ENCODE measurements at places on chromosomes 3 and 15.

DNA sequence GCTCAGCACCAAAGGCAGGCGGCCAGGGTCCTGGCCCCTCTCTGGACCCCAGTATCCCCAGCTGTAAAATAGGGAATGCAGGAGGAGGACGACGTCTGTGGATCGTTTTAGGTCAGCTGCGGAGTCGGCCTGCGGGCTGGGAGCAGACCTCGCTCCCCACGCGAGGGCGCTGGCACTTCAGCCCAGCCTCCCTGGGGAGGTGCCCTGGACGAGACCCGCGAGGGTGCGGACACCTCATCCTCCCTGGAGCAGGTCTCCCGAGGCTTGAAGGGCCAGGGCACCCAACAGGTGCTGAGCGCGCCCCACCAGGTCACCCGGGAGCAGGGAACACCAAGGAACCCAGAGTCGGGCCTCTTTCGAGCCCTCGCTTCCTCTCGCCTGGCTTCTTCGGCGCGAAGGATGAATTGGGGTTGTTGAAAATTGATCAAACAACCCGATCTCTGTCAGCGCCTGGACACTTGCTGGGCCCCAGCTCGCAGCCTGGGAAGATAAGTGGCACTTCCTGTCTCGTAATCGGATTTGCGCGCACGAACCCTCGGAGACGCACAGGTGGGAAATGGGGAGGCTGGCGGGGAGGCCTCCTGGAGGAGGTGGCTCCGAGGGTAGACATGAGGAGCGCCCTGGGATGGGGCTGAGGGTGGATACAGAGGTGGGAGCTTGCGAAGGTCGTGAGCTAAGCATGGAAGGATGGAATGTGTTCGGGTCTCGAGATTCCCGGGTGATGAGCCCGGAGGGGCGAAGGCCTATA is 588 bp upstream of the VIPR1 start:
- peak; percentile 28 for DNase-seq

DNA sequence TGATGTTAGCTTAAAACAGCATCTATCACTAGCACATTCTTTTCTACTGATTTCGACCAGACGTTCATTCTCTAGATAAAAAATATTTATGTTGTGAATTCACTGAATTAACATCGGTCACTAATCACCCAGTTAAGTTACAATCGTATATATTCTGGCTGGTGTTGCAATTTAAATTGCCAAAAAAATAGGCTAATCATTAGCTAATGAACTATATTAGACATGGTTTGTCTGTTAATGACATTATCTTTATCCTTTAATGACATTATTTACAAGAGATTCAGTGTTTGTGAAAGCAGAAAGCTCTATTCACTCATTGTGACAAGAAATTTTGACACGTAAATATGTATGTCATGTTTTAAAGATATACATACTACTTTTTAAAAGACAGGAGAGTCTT is 6.7 kb downstream of the GHSR start:
- no peak for DNase-seq

GRCh38 chr3:59873576-59874230 is 823.9 kb upstream of the CFAP20DC start:
- DNase-seq = peak; percentile 82

DNA sequence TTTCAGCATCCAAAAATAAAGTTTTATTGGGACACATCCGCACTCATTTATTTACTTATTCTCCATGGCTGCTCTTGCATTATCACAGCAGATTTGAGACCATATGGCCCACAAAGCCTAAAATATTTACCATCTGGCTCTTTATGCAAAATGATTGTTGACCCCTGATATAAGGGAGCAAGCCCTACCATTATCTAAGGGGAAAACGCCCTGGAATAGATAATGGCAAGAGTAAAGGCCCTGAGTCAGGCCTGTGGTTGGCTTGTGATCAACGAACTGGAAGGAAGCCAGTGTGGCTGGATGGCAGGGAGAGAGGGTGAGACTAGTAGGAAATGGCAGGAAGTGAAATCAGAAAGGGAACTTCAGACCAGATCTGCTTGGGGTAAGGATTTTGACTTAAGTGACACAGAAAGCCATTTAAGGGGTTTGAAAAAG is 24.6 kb upstream of the DMXL2 start:
- peak; percentile 97 for DNase-seq

- no peak for DNase-seq
Observed at GRCh38 chr3:49756036-49756435, 30.3 kb downstream of the IP6K1 start.

GRCh38 chr3:46065294-46065705 is 38.0 kb upstream of the XCR1 start:
- DNase-seq = no peak

- no peak for DNase-seq
Observed at GRCh38 chr15:38672814-38673670, 108.4 kb upstream of the RASGRP1 start.

DNA sequence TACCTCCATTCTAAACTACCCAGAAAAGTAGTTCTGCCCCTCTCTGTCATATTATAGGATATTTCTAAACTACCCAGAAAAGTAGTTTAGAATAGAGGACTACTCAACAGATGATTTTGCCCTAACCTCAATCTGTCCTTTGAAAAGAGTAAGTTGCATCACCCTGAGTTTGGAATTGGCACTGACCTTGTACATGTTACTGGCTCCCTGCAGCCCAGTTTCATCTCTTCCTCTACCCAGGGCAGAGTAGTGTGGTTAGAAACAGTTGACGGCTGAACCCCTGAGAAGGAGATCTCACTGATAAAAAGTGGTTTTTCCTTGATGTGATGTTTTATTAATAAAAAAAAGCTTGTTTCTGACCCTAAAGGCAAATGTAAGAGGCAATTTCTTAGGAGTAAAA is 340.5 kb upstream of the NECTIN3 start:
- no peak for DNase-seq

DNA sequence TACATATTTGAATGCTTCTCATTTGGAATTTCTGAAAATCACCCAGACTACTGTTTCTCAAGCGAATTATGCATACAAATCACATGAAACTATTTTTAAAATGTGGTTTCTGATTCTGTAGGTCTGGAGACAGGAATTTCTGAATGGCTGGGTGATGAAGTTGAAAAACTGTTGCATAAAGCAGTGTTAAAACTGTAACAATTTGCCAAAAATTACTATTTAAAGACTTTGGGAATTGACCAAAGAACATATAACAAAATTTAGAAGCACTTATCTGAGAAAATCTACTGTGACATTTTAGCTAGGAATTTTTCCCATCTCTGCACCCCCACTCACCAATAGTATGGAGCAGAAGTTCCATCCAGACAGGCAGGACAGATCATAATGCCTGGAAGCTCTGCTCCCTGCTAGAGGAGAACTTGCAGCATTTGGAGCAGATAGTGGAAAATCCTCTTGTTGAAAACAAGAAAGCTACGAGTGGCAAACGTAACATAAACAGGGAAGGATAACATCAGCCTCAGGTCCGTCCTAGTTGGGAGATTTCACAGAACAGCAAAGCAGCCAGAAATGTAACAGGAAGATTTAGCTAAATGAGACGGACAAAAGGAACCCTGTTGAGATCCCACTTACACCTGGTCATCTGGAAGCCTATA is 132.3 kb upstream of the MCTP2 start:
- no peak for DNase-seq

DNA sequence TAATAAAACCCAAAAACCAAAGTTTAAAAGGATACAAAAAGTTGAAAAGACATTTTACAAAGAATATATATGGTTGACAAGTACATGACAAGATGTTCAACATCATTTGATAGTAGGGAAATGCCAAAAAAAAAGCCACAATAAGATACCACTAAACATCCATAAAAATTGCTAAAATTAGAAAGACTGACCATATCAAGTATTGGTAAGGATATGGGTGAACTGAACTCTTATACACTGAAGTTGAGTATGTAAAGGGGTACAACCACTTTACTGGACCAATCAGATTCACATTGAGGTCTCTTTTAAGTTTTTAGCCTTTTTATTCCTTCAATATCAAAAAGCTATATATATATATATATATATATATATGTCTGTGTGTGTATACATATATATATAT is 190.5 kb upstream of the P2RY1 start:
- no peak for DNase-seq

DNA sequence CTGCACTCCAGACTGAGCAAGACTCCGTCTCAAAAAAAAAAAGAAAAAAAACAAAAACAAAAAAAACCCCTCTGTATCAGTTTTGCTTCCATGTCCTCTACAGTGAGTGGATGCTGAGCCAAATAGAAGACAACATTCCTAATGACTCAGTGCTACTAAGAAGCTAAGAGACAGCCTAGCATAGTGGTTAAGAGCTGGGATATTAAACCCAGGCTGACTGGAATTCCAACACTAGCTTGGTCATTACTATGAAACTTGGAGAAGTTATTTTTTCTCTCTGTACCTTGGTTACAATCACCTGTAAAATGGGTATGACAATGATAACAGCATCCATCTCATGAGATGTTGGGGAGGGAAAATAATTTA is 60.9 kb upstream of the PYGO1 start:
- DNase-seq = no peak

DNA sequence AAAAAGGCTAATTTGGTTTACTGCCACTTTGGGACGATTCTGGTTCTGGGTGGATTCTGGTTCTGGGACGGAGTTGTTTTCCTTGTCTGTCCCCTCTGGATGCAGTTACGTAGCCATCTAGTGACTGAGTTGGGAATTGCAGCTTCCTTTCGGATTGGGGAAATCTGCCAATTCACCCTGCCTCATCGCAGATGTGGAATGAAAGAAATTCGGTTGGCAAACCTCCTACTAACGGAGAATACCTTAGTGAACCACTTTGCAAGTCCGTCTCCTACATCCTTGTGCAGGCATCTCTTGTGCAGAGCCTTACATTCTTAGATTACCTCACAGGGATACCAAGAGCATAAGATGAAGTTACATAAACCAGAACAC is 31.5 kb upstream of the AP4E1 start:
- peak; percentile 68 for DNase-seq

DNA sequence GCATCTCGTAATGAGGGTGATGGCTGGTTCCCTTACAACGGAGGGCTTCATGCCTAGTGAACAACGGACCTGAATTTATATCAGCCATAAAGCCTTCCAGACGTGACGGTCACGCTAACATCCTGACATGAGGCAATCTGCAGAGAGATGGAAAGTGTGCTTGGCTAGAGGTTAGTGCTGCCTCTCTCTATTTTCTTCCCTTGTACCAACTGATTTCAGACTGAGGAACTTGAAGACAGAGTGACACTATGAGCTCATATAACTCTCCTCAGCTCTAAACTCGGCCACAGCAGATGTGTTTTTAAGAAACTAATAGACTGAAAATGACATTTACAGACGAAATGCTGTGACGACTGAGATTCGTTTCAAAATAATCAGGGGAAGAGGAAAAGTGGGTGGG is 122.4 kb downstream of the XXYLT1 start:
- DNase-seq = peak; percentile 7

GRCh38 chr15:57565311-57565710 is 26.4 kb upstream of the MYZAP start:
- no peak for DNase-seq

GRCh38 chr15:85298366-85298765 is 82.0 kb upstream of the AKAP13 start:
- DNase-seq = no peak

DNA sequence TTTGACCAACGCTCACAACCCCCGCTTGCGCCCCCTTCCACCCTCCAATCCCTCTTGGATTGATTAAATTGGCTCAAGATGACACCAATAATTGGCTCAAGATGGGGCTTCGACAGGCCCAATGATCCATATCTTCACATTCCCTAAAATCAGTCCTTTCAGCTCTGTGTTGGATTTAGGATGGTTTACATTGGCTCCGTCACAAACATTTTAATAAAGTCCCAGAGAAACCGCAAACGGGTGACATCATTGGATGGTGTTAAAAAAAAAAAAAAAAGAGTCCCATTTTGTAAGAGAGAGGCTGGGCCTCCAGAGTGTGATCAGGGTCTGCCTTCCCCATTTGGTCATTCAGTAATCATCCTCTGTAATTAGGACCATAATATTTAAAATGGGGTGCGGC is 113.4 kb upstream of the MRPS22 start:
- no peak for DNase-seq

- peak; percentile 7 for DNase-seq
Observed at GRCh38 chr3:180420804-180421203, 181.2 kb upstream of the TTC14 start.

GRCh38 chr3:9196020-9196419 is 53.4 kb downstream of the SRGAP3 start:
- DNase-seq = no peak

GRCh38 chr3:169861871-169862270 is 7.9 kb downstream of the LRRC31 start:
- no peak for DNase-seq

DNA sequence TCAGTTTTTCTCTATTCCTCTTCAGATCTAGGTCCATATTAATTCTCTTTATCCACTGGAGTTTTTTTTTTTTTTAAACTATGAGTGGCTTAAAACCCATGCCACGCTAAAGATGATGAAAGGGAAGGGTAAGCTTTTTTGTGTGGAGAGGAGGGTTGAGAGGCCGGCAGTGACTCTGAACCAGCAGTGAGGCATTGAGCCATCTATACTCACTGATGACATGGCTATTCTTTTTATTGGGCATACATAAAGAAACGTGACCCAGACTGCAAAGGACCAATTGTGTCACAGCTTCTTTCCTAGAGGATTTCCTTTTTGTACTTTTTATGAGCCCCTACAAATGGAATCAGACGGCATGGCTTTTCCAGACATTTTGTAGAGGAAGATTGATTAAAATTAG is 662.2 kb downstream of the AGBL1 start:
- no peak for DNase-seq

DNA sequence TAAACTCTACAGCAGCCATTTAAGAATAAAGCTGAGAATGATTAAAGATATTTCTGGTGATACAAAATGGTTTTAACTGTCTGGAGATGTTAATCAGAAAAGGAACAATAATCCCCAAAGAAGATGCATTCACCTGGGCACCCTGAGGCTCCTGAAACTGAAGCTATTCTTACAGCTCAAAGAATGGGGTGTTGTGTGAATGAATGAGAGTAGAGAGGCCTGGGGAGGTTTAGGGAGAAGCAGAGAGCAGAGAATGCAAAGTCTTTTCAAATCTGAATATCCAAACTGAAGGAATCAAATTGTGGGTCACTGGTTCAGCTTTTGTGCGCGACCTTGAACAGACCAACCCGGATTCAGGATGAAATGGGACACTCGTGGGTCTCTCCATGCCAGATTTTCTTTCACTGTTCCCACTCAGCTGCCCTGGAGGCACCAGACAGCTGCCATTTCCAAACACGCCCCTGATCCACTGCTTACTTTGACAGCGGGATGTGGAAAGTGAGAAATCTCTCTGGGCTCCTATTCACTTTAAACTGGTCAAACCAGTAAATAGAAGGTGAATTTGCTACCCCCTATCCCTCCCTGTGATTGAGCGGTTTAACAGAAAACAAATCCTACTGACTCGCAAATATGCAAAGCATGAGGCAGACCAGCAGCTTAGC is 485.5 kb upstream of the THBS1 start:
- no peak for DNase-seq

GRCh38 chr3:41915353-41915752 is 46.5 kb downstream of the ULK4 start:
- no peak for DNase-seq

- no peak for DNase-seq
Observed at GRCh38 chr3:154378311-154378710, 51.7 kb downstream of the GPR149 start.

GRCh38 chr15:68211656-68212320 is 6.7 kb upstream of the CALML4 start:
- no peak for DNase-seq

- DNase-seq = peak; percentile 88
Observed at GRCh38 chr3:14391033-14391432, 11.4 kb upstream of the SLC6A6 start.

- DNase-seq = no peak
Observed at GRCh38 chr3:119945291-119945690, 149.0 kb downstream of the GSK3B start.

Data from MV-4-11 (cell line).